Hair follicle dermal papilla cell (primary cell): ENCODE measurements at places on chromosomes 11 and 22. TPM values are rescaled to one million over a fixed set of nuclear protein-coding genes. Genes with fewer than 3 reads are reported as not detected.

ARHGAP32 gene
- 17.6 and 22.9 TPM in 2 replicates for total RNA-seq

NRGN gene
- total RNA-seq, result not detected in 2 replicates

CCDC87 gene
- total RNA-seq, result 0.49 and 0.85 TPM in 2 replicates

PKNOX2 gene
- 0.16 TPM in 1 of 2 replicates, not detected in the other for total RNA-seq

GANAB gene
- 248 and 270 TPM in 2 replicates for total RNA-seq

RABL2B gene
- total RNA-seq, result 21.6 and 25.3 TPM in 2 replicates

WT1 gene
- total RNA-seq, result not detected in 2 replicates
